ENCODE measurements at places on chromosomes 5 and 9.

GRCh38 chr5:62139741-62140140 is 166.3 kb upstream of the KIF2A start:
- DNase-seq: no peak

DNA sequence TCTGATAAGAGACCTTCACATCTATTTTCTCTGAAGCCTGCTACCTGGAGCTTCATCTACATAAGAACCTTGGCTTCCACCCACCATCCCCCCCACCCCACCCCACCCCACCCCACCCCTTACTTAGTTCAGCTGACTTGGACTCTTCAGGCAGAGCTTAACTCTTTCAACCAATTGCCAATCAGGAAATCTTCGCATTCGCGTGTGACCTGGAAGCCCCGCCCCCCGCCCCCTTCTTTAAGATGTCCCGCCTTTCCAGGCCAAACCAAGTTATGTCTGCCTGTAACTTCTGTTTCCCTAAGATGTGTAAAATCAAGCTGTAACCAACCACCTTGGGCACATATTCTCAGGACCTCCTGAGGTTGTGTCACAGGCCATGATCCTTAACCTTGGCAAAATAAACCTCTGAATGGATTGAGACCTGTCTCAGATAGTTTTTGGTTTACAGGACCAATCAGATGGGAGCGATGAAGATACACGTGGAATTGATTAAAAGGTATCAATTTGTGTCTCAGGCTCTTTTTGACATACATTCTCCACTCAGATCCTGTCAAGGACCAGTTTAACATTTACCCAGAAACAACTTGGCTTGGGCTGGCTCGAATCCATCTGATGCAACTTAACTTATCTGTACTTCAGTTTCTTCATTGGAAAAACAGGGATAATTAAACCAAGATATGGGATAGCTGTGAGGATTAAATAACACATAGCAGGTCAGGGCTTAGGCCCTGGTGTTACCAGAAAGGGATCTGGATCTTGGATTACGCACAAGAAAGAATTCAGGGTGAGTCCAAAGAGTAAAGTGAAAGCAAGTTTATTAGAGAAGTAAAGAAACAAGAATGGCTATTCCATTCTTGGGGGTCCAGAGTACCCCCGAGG is 43.6 kb downstream of the GALNT12 start:
- no peak for DNase-seq

DNA sequence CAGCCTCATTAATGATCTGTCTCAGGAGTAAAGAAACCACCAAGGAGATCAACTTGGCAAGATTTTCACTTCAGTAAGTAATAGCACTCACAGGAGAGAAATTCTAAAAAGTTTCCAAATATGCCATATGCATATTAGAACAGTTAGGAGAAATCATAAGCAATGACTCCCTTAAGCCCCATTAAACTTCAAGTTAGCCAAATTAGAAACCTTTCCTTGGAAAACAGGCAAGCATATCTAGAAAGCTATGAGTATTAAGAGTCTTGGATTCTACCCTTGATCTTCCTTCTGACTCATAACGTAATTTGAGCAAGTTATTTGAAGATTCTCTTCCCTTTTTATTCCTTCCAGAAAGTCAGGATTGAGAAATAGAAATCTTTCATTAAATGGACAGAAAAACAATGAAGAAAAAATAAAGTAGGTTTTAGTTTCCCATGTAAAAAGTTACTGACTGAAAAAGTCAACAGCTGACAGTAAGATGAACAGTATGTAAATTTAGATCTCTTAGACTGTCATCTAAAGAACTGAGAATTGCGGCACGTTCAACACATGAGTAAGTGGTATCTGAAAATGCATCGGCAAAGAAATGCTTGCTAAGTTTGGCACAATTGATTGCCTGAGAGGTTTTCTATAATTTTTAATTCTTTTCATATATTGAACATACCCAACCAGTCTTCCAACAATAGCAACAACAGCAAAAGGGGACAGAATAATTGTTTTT is 565.7 kb upstream of the FTMT start:
- DNase-seq: no peak

GRCh38 chr5:168163966-168164365 is 127.5 kb upstream of the WWC1 start:
- no peak for DNase-seq

DNA sequence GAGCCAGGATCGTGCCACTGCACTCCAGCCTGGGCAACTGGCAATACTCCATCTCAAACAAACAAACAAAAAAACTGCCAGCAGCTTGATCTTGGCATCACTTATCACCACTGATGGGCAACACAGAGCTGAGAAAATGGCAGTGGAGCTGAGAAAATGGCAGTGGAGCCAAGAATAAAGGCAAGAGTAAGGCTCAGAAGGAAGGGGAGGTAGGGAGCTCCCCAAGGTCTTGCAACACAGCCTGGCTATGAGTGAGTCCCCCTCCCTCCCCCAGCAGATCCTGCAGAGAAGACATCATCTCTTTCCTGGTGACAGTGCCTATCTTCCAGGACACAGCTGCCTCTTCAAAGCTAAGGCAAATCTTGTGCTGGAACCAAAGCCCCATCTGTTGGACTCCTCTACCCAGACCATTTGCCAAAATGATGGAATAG is 70.3 kb downstream of the UGCG start:
- no peak for DNase-seq

GRCh38 chr9:7243838-7244237 is 486.1 kb downstream of the KDM4C start:
- no peak for DNase-seq

DNA sequence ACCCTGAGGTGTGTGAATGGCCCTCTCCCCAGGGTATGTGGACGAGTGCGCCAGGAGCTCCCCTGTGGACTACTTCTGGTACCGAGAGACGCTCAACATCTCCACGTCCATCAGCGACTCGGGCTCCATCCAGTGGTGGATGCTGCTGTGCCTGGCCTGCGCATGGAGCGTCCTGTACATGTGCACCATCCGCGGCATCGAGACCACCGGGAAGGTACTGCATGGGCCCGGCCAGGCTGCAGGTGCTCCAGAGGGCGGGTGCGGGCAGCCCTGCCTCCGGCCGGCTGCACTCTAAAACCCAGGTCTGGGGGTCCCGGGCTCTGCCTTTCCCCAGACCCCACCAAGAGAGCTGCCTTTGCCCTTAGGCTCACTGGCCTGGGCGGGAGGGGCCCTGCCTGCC is 10.9 kb downstream of the SLC6A19 start:
- DNase-seq: no peak

DNA sequence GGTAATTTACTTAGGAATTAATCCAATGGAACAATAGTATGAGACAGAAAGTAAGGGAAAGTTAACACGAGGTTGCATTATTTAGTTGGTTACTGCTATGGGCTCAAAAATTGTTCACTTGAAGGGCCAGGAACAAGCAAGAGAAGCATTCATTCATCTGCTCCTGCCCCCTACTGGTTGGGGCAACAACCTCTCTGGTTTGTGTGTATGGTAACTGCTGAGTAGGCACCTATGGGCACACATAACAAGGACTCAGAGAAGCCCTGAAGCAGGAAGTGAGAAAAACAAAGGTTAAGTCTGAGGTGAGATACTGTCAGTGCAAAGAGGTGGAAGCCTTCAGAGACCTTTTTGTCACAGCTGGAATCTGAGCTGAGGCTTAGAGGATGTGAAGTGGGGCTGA is 34.4 kb upstream of the RANBP6 start:
- no peak for DNase-seq

GRCh38 chr9:106846857-106847256 is 16.1 kb upstream of the ZNF462 start:
- no peak for DNase-seq

DNA sequence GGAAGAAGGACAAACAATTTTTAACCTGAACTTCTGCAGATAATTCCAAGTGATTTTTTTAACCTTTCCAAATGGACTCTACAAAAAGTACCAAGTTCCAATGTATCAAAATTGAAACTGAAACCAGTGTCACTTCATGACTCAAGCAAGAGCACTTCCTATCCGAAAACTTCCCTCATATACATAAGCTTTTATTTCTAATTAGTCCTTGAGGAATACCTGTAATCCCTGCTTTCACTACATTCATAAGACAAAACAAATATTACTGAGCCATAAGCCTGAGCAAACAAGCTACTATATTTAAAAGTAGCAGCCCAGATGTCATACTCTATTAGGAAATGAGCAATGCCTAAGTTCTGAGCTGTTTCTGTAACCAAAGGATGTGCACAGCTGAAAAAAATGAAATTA is 224.4 kb downstream of the EBF1 start:
- no peak for DNase-seq

GRCh38 chr9:18793122-18793521 is 239.9 kb downstream of the SAXO1 start:
- no peak for DNase-seq

GRCh38 chr5:83924171-83924570 is 203.5 kb upstream of the HAPLN1 start:
- DNase-seq: no peak

DNA sequence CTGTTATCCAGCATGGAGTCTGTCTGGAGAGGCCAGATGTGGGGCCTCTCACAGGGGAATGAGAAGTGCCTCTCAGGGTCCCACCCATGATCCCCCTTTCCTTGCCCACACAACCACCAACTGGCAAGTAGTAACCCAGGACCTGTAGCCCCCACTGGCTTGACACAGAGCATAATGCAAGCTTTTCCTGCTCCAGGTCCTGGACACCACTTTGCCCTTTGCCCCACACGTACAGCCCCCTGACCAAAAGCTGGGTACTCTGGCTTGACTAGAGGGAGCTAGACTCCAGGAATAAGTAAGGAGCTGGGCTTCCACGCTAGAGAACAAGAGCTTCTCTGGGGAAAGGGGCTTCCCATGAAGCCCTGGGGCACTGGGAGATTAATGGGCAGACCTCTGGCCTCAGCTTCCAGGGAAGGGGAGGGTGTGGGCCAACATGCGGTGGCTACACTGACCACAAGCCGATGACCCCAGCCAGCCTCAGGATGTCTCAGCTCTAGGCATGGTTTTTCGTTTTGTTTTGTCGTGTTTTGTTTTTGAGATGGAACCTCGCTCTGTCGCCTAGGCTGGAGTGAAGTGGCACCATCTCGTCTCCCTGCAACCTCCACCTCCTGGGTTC is 109.5 kb downstream of the C9orf50 start:
- DNase-seq: no peak

DNA sequence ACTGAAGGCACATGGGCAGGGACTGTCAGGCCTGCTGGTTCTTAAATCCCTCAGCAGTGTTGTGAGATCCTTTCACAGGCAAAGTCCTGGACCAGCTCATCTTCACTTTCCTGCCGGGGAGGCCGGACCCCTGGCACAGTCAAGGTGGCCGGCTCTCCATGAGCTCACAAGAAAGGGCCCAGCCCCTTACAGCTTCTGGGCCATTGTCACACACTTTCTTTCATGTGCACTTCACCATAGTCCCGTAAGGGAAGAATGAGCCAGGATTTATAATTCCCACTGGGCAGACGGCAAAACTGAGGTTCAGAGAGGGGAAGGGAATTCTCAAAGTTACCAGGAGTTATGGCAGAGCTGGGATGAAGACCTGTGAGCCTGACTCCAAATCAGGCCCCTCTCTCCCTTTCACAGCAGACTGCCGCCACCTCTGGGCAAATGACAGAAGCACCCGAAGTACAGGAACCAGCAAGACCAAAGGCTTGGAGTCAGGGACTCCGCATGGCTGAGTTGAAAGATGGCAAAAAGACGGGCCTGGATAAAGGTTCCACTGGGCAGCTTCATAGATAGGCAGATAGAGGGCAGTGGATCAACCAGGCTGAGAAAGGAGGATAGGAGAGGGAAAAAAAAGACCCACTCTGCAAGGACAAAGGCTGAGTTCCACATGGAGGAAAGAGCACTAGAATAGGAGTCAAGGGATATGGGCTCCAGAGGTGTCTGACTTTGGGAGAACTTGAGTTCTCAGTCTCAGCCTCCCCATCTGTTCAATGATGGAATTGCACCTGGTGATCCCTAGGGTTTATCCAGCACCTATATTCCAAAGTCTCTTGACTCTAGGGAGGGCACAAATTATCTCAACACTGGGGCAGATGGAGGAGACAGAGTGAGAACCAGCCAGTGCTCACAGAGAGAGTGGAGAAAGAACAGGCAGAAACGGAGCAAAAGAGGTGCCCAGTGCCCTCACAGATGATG is 128.7 kb downstream of the PAX5 start:
- DNase-seq: no peak

- no peak for DNase-seq
These were observed 775.4 kb downstream of the MTRR start for GRCh38 chr5:8644377-8644776.

- no peak for DNase-seq
These were observed 544 bp upstream of the SNX24 start for GRCh38 chr5:122844910-122845228.

- DNase-seq: no peak
These were observed at the start of gene BHMT for GRCh38 chr5:79111387-79111959. TSS of gene BHMT (plus strand) at chr5:79111809. CDS start at chr5:79111886, 77 bp downstream.

DNA sequence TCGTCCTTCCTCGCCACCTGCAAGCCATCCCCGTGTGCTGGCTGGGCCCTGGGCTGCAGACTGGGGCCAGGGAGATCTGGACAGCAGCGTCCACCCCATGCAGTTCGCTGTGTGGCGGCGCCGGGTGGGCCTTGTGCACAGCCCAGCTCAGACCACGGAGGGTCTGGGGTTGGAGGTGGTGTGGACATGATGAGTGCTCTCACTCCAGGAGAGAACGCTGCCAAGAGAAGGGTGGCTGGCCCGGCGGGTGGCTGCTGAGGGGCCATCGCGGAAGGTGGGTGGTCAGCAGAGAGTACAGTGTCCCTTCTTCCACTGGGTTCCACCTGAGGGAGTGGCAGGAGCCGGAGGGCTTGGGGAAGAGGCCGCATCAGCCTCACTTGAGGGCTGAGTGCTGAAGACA is 44.4 kb downstream of the RXRA start:
- no peak for DNase-seq

GRCh38 chr5:29037716-29038115 is 1999.3 kb upstream of the CDH9 start:
- no peak for DNase-seq

GRCh38 chr5:59065554-59065953 is 482.7 kb downstream of the RAB3C start:
- no peak for DNase-seq

DNA sequence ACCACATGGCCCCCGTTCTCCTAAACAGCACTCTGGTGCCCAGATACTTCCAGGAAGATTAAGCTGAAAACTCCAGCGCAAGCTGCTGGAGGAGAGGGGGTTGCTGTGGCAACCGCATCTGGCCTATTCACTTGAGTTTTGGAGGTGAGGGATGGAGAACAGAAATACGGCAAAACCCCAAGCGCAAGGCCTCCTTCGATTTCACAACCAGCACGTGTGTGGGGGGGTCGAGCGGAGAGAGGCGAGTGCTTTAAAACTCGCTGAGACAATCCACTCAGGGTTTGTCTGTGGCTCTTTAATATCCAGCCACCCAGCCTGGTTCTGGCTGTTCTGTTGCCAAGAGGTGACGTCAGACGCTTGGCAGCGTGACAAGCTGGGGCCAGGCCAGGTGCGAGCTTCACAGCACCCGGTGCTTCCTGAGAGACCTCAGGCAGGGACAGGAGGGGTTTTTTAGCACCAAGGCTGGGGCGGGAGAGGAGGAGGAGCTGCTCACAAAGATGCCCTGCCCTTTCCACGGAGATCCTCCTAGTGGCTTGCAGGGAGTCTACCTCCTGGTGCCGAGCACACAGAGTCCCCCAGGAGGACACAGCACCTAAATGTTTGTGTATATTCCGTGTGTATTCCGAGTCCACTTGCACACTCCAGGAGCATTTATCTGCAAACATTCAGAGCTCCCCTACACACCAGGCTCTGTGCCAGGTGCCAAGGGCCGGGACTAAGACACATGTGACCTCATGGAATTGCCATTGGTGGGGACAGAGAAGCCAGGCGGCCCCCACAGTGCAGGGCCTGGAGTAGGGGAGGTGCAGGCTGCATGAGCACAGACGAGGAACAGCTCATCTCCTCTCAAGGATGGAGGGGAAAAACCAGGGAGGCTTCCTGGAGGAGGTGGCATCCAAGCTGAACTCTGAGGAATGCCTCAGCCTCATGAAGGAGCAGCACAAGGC is 194.6 kb downstream of the OLFM1 start:
- peak; percentile 7 for DNase-seq

GRCh38 chr5:96483878-96484277 is 50.8 kb upstream of the PCSK1 start:
- DNase-seq: peak; percentile 52
